Inflammatory macrophage (primary cell): ENCODE measurements at places on chromosomes 6 and 20.
A peak's percentile ranks its signal among the peaks of the same experiment; 100 is the strongest.

- peak; percentile 97 for DNase-seq
These were observed 132.7 kb upstream of the IFNGR1 start for GRCh38 chr6:137351890-137352289.

GRCh38 chr6:2840749-2841061, 958 bp downstream of the SERPINB1 start:
- no peak for DNase-seq

GRCh38 chr20:56922497-56922896, 293.4 kb downstream of the TFAP2C start:
- no peak for DNase-seq

DNA sequence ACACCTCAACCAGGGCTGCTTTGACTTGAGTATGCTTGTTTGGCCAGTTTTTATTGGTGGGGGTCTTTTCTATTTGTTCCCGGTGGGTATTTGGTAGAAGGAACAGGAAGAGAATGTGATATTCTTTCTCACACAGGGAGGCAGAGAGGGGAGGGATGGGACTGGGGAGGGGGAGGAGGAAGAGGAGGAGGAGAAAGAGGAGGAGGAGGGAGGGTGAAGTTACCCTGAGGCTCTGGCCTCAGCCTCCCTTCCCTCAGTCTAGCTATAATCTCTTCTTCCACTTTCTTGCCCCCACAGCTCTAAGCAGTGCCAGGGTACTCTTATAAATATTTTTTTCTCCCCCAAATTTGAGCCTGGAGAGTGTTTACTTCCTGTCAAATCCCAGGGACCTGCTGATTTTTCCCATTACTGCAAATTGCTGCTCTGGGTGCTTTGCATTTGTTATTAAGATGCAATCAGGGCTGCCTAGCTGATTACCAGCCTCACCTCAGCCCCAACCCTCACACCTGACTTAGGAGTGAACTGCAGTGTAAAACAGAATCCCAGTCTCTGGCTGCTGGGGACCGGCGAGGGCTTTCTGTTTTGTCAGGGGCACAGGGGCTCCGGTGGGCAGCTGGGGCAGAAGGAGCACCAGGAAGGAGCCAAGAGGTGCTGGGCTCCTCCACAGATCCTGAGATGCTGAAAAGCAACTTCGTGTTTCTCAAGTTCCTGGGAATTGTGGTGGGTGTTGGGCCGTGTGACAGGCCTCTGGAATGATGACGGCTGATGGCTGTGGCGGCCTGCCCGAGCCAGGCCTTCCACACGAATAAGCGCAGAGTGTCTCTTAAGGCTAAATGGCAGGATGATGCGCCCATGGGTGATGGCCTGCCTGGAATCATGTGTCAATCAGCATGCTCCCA, 141.4 kb downstream of the CD83 start:
- no peak for DNase-seq

DNA sequence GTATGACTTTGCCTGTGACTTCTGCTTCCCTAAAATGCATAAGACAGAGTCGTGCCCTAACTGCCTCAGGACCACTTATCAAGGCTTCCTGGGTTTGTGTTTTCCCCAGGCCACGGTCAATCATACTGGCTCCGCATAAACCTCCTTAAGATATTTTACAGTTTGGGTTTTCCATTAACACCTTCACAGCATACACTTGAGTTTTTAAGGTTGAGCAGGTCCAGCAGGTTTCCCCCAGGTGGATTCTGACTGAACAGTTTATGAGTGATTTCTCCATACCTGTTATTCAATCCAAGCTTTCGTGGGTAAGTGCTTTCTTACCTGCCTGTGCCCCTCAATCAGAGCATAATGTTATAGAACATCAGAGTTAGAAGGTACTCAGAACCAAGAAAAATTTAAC, 39.3 kb downstream of the NINL start:
- no peak for DNase-seq

- no peak for DNase-seq
These were observed 42.8 kb upstream of the STXBP5 start for GRCh38 chr6:147161253-147161973.

GRCh38 chr6:23696992-23697391, 429.0 kb upstream of the NRSN1 start:
- no peak for DNase-seq

DNA sequence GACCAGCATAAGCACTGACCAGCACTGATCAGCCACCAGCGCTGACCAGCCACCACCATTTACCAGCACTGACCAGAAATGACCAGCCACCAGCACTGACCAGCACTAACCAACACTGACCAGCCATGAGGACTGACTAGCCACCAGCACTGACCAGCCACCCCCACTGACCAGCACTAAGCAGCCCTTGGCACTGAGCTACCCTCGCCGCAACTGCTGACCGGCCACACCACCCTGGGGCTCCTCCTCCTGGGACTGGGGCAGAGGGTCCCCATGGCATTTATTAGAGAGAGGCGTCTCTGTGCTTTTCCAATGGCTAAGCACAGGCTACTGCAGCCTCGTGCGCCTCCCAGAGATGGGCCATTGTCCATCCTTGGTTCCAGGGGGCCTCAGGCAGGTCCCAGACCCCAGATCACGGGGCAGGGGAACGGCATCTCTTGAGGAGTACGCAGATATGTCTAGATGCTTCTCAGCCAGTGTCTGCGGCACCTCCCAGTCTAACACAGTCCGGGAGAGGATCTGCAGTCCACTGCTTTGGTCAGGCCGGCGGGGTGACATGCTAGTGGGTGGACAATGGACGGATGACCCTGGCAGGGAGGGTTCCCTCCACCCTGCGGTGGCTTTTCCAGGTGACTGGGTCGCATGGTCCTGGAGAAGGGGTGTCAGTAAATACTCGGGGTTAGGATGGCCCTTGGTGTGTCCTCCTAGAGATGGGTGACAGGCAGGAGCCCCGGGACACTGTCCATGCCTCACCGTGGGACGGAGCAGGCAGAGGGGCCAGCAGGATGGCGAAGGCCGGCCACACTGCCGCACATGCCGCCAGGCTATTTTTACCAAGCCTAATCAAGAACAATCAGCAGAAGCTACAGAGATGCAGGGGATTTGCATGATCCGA, 168.0 kb downstream of the TAF4 start:
- no peak for DNase-seq

DNA sequence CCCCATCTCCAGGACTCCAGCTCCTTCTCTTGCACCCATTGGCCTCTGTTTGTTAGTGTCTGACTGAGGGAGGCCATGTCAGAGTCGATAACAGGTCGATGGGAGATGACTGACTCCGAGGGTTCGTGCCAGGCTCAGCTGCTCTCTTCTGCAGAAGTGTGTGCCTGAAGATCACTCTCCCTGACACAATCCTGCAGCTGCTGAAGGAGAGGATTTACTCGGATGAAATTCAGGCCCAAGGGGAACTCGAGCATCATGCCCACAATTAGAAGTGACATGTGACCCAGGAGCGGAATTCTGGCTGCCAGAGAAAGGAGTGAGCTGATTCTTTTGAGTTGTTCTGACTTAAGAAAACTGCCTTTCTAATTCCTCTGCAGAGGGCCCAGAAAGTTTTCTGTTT, 318.2 kb downstream of the MAFB start:
- DNase-seq, result no peak

DNA sequence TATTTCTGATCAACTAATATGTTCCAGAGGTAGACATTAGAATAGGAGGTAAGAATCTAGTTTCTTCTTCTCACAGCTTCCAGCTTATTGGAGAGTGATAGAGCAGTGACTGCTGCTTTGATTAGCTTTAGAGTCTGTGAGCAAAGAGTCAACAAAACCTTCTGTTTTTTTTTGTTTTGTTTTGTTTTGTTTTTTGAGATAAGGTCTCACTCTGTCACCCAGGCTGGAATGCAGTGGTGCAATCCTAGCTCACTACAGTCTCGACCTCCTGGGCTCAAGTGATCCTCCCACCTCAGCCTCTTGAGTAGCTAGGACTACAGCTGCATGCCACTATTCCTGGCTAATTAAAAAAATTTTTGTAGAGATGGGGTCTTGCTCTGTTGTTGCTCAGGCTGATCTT, 39.3 kb downstream of the TSBP1 start:
- DNase-seq, result no peak

GRCh38 chr6:137783710-137784109, 83.3 kb upstream of the TNFAIP3 start:
- no peak for DNase-seq

- DNase-seq, result no peak
These were observed 34.7 kb upstream of the ADGRF4 start for GRCh38 chr6:47663462-47664216.

GRCh38 chr6:27810768-27811450, 101.3 kb downstream of the OR2B2 start:
- no peak for DNase-seq

DNA sequence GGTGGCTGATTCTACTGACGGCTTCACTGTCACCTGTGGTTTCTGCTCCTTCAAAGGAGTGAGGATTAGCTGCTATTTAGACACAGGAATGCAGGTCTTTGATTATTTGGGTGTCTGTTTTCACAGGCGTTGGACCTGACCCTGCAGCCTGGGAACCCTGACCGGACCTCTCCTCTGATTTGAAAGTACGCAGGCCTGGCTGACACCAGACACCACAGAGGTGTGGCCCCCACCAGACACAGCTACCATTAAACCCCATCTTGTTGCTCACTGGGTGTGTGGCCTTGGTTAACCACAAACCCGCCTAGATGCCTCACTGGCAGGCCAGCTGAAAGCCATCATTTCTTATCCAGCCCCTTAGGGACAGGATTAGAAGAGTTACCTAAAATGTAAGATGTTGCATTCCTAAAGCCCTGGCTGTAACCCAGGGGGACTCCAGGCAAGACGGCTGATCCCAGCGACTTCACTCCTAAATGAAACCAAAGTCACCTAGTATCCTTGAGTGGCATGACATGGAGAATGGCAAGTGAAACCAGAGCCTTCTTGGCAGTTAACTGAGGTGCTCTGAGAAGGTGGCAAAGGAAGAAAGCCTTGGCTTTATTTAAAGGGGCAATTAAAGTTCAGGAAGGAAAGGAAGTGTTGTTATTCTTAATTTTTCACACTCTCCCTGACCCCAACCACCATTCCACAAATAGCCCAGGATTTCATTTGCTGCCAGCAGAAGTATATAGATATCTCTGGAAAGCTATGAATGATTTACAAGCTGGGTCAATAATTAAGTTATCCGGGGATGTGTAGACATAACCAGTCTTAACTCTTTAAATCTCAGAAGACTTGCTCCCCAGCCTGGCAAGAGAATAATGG, 169.9 kb downstream of the QRSL1 start:
- no peak for DNase-seq

DNA sequence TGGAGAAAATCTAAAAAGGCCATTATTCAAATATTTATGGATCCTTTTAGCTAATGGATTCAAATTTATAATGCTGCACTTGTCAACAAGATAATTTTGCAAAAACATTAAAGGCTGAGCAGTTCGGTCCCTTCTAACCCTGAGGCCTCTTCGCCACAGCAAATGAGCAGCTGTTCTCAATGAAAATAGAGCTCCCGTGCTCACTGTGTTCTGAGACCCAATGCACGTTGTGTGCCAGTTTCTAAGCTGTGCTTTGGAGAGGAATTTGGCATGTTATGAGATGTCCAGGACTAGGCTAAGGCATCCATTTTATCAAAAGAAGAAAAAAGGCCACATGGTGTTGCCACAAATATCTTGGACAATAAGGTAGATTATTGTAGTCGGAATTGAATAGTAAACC, 220.1 kb upstream of the TSHZ2 start:
- DNase-seq, result no peak

GRCh38 chr6:100228437-100228833, 234.4 kb upstream of the MCHR2 start:
- no peak for DNase-seq

DNA sequence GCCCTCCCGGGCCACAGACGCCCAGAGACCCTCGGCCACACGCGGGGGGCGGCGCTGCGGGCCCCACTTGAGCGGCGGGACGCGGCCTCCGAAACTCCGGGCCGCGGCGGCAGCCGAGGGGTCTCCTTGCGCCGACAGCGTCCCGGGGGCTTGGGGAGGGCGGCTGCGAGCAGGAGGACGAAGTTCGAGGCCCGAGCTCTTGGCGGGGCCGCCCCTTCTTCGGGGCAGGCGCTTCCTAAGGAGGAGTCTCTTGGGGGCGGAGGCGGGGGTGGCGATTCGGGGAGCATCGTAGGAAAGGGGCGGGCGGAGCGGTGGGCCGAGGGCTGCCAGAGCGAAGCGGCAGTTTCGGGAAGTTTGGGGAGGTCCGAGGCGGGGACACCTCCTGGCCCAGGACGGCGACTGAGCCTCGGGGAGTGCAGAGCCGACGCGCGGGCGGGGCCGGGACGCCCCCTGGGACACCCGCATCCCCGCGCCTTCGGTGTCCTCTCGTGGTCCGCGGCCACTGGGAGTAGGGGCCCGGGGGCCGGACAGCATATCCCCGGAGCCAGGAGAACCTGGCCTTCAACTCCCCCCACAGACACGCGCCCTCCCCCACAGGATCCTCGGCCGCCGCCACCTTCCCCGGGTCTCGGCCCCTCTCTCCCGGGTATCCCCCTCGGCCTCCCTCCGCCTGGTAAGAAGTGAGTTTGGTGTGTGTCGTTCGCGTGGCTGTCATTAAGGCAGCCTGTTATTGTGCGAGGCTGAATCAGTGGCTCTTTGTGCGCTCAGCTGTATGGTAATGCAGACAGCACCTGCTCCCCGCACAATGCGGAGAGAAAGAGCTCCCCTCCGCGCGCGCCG, 613 bp upstream of the DLL1 start:
- no peak for DNase-seq

DNA sequence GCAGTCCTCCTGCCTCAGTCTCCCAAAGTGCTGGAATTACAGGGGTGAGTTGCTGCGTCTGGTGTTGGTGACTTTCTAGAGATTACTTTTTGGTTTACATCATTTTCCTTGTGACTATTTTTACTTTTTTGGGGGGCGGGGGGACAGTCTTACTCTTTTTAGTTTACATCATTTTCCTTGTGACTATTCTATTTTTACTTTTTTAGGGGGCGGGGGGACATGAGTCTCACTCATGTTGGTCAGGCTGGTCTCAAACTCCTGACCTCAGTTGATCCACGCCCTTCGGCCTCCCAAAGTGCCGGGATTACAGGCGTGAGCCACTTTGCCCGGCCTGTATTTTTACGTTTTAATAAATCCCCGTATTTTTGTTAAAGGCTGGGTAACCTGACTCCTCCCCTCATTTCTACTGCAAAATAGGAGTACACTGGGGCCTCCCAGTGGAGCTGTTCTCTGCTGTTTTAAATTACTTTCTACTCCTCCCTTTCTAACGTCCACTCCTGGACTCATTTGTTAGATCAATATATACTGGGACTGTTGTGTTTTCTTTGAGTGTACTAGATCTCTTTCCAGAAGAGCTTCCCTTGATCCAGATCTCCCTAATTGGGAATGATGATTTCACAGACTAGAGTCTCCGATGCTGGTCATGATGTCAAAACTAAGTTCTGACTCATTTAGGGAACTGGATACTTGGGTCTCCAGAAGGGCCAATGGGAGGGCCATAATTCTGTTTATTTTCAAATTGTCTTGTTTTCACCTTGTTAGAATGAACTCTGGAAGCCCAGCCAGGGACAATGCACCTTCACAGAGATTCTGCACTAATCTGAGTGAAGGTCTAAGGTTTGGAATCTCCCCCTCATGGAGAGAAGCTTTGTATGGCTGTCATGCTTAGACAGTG, 9.2 kb downstream of the HSPA1B start:
- peak; percentile 58 for DNase-seq

DNA sequence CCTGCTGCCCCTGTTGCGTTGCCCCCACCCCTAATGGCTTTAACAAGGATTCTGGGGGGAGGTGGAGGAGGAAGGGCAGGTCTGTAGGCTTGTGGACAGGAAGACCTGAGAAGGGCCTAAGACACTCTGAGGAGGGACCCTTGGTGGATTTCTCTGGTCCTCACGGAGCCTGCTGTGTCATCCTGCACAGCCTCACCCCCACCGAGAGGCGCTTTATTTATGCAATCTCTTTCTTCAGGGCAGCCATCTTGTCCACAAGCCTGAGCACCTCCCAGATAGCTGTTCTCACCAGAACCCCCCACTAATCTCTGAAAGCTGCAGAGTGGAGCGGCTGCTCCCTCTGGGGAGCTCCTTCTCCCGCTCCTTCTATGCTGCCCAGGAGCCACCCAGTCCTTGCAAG, 59.3 kb upstream of the MLN start:
- no peak for DNase-seq
